ENCODE measurements at places on chromosomes 1 and 21.

DNA sequence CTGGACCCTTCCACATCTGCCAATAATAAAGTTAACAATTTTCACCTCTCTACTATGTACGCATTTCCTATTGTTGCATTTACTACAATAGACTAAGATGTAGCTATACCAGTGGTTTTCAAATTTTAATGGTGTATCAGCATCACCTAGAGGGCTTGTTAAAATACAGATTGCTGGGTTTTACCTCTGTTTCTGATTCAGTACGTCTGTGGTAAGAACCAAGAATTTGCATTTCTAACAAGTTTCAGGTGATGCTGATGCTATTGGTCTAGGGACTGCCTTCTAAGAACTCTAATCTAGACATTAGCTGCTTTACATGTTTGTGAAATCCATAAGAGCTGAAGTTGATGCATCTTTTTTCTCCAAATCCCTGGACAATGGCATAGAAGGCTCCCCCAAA is 59.7 kb downstream of the ERICH3 start:
- no peak overlapping the region for H3K4me3 ChIP-seq
- no peaks in the 10 kb centered on the region for H3K36me3 ChIP-seq
- no peaks in the 10 kb centered on the region for H3K27me3 ChIP-seq
- H3K4me1 ChIP-seq, result no peaks in the 10 kb centered on the region
- DNase-seq, result no peak
- no peak overlapping the region for H3K27ac ChIP-seq

DNA sequence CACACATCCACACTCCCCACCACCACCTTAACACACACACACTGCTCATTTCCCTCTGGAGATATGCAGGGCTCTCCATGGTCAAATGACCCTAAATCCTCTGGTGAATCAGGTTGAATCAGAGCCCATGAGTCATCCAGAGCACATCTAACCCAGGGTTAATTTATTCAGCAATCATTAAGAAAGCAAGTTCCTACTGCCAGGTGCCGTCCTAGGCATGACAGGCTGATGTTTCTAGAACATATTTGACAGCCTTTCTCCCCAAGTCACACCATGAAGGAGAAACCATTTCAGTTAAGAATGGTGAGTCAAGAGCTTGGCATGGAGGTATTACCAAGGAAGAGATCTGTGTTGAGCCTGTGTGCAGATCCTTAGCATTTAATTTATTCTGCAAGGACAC is 194.3 kb upstream of the CAMK1G start:
- H3K27ac ChIP-seq, result no peak overlapping the region
- H3K4me1 ChIP-seq, result no peaks in the 10 kb centered on the region
- H3K27me3 ChIP-seq, result no peaks in the 10 kb centered on the region
- H3K36me3 ChIP-seq, result no peaks in the 10 kb centered on the region

- H3K4me1 ChIP-seq, result peaks cover 35% of the 10 kb centered on the region
- peak overlapping the region; percentile 76 for H3K4me3 ChIP-seq
- peak; percentile 44 for DNase-seq
- no peaks in the 10 kb centered on the region for H3K27me3 ChIP-seq
- H3K36me3 ChIP-seq, result no peaks in the 10 kb centered on the region
Measured at GRCh38 chr1:64470665-64471217, 812 bp downstream of the CACHD1 start.

- H3K36me3 ChIP-seq, result no peaks in the 10 kb centered on the region
- H3K4me3 ChIP-seq, result no peak overlapping the region
- no peak for DNase-seq
- no peak overlapping the region for H3K27ac ChIP-seq
- no peaks in the 10 kb centered on the region for H3K4me1 ChIP-seq
Measured at GRCh38 chr1:56019922-56020321, 559.4 kb downstream of the PLPP3 start.

GRCh38 chr1:167562702-167563101 is 9.1 kb upstream of the CREG1 start:
- no peak for DNase-seq
- peaks cover 52% of the 10 kb centered on the region for H3K4me1 ChIP-seq
- no peak overlapping the region for H3K27ac ChIP-seq
- no peaks in the 10 kb centered on the region for H3K27me3 ChIP-seq
- H3K36me3 ChIP-seq, result no peaks in the 10 kb centered on the region
